ENCODE measurements at places on chromosomes 3 and 15.

GRCh38 chr3:124246376-124246775 lies 254.5 kb upstream of the ROPN1 start:
- no peak for DNase-seq

GRCh38 chr3:79257791-79258190 lies 510.0 kb downstream of the ROBO1 start:
- no peak for DNase-seq

DNA sequence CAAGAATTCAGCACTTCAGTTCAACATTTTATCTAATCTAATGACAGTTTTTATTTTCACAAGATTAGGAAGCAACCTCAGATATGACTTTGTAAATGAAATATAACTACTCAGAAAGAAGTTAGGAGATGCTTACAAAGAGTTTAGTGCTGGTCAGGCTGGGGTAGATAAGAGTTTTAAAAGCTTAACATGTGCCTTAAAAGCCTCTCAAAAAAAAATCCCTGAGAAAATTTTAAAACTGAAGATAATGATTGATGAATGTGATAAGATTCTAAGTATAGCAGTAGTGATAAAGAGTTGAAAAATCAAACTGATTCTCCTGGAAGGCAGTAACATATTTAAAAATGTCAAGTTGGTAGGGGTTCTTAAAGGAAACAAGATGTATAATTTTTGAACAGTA lies 478.2 kb downstream of the NLGN1 start:
- no peak for DNase-seq

DNA sequence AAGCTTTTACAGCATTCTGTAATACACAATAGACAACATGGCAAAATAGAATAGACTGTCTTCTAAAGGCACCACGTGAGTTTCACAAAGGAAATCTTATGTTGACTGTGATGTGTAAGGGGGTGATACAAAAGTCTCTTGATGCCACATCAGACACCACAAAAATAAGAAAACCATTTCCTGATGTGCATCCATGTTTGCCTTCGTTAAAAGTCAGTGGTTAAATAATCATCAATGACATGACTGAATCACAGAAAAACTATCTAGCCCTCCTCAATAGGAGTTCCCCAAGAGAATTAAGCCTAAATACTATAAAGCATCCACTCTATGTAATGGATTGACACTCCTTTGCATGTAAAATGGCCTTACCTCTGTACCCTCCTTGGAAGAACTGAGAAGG lies 198.6 kb upstream of the SLC2A2 start:
- no peak for DNase-seq

- DNase-seq, result no peak
Measured at GRCh38 chr15:70427167-70428120, 329.7 kb upstream of the TLE3 start.

- DNase-seq, result no peak
Measured at GRCh38 chr15:100729461-100729860, 127.1 kb downstream of the ASB7 start.

DNA sequence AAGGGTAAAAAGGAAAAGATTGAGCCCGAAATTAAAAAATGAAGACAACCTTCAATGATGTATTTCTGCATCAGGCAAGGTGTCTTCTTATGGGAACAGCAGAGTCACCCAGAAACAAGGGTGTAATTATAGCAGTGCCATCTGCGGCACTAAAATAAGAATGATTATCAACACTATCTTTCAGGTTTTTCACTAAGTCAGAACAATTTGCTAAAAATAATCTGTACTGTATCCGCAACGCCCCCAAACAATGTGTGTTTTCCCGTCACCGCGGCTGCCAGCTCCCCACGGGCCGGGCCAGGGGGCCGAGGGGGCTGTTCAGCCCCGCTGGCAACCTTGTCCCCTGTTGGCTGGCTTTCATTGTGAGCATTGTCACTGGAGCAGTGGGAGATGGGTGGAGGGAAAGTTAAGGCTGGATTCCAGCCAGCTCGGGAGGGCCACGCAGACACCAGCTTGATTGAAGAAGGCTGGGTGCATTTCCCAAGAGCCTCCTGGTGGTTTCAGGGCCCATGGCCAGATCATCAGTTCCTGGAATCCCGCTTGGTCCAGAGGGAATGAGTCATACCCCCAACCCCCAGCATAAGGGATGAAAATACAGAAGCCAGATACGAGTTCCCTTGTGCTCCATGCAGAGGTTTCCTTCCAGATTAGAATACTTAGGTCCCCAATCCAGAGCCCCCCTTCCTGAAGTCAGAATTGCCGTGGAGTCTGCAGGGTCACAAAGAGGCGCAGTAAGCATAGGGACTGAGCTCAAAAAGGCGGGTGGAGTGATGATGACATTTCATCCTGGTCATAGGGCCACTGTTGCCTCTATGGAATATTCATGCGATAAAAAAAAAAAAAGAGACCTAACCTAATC lies 90.2 kb upstream of the KLF13 start:
- no peak for DNase-seq

DNA sequence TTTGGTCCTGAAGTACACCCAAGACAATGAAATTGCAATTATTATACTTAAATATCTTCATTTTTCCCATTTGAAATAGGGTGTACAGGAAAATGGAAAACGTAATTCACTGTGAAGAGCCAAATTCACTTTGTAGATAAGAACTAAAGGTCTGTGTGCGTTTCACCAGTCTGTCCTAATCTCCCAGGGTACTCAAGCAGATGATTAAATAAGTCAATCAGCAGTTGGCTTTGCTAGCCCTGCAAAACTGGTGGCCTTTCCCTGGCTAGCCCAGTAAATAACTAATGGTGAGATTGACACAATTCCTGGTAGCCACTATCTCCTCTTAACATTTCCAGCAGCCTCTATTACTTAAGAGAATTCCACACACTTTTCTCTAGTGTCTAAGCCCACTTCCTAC lies 389.3 kb downstream of the TBL1XR1 start:
- DNase-seq, result no peak

DNA sequence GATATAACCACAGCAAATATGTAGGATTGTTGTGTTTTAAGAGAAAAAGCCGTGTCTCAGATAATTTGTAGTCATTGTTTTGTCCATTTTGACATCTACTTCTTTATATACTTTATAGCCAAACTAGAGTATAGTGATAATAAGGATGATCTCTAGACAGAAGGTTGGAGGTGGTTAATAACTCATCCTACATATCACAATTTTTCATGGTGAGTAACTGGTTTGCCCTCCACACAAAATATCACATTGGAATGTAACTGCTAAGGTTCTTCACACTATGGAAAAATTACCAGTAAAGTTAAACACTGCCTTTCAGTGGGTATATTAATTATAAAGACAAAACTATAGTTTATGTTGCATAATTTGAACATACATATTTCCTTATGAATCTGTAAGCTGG lies 380.7 kb downstream of the LPP start:
- no peak for DNase-seq

DNA sequence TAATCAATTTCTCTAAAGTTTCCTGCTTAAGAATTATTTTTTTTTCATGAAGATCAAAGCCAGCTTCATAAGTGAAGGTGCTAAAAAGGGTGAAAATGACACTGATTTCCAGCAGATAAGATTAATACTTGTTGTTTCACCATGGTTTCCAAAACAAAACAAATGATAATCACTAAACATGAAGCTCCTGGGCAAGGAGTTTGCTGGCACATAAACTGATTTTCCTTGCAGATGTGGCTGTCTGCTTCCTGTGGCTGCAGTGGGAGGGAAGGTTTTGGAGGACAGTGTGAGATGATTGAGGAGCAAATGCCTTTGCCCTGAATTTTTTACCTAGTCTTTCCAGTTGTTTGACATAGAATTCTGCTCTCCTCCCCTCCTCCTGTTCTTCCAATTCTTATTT lies 228.8 kb downstream of the DIPK2A start:
- DNase-seq, result no peak

GRCh38 chr3:179653096-179653797 lies 407 bp downstream of the USP13 start:
- peak; percentile 74 for DNase-seq

DNA sequence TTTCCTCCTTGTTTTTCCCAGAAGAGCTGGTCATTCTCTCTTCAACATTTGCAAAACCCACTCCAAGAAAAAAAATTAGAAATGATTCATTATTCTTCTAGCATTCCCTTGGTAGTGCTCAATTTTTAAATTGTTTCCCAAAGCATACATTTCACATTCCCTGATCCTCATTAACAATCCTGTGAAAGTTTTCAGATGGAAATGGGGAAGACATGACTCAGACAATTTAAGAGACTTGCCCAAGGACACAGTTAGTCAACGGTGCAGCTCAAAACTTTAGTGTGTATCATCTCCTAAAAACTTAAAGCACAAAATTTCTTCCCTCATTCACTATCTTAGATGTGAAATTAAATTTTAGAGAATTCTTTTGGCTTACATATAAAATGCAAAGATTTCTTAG lies 17.1 kb upstream of the ABI3BP start:
- DNase-seq, result no peak

- DNase-seq, result no peak
Measured at GRCh38 chr3:153215497-153215896, 53.5 kb downstream of the RAP2B start.

- DNase-seq, result peak; percentile 36
Measured at GRCh38 chr3:105365391-105366325, 1.1 kb upstream of the ALCAM start.

DNA sequence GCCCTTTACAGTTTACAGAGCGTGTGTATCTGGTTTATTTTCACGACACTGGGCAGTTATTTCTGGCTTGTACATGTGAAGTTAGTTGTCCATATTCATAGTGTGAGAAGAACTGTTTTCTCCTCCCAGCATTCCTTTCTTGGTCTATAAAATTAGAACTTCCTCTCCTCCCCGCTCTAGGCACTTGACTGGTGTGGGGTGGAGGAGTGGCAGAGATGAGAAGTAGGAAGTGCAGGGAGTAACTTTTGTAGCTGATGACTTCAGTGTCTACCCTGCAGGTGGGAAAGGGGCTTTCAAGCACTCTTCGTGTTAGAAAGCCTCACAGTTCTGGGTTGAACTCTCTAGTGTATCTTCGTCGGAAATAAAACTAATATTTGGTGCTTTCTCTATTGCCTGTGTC lies 13.4 kb downstream of the APOD start:
- no peak for DNase-seq

DNA sequence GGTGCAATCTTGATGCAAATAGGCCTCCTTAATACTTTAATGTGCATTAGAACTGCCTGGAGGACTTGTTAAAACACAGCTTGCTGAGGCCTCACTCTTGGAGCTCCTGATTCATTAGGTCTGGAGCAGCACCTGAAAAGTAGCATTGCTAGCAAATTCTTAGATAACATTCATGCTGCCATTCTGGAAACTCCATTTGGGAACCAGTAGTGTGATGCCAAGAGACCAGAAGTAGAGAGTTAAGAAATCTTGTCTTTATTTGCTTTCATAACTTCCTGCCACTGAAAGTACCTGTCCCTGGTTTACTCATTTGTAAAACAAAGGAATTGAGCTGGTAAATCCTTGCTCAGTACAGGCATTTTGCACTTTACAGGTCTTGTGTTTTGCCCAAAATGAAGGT lies 72.0 kb downstream of the RAP2B start:
- no peak for DNase-seq

- DNase-seq, result no peak
Measured at GRCh38 chr15:66703540-66703941, 1.5 kb downstream of the SMAD6 start.

GRCh38 chr15:66078196-66078928 lies 175.2 kb downstream of the MEGF11 start:
- DNase-seq, result no peak

DNA sequence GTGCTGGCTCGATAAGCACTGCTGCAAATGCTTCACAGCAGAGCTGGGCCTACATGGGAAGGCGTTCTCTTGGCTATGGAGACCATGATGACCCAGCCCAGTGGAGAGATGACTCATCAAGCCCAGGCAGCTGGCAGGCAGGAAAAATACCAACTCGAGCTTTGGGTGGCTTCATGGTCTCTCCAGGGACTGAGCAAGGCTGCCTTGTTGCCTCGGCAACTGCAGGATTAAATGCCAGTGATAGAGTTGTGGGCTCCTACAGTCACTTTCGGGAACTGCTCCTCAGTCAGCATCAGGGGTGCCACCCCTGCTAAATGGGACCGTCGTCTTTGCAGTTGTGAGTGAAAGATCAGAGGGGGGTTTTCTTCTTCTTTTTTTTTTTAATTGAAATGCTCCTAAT lies 54.6 kb upstream of the MYZAP start:
- DNase-seq, result no peak

GRCh38 chr15:49331951-49332350 lies 91.1 kb upstream of the FGF7 start:
- DNase-seq, result no peak

- DNase-seq, result no peak
Measured at GRCh38 chr3:150059729-150060128, 89.0 kb upstream of the PFN2 start.

GRCh38 chr3:157444797-157445184 lies 8.1 kb downstream of the PTX3 start:
- DNase-seq, result no peak

DNA sequence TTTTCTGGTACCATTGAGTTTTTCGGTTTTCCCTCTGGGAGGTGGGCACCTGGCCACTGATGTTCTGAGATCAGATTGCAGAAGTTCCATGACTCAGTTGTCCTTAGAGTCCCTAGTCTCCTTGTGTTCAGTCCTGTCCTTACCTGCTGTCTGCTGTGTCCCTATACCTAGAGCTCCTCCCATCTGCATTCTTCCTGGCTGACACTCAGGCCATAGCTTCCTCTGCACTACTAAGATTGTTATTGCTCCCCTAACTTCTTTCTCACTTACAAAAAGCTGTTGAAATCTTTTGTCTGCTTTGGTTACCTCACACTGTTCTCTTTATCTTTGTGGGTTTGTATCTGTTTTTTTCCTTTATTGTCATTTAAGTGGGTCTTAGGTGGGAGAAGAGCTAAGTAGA lies 13.2 kb downstream of the USP3 start:
- no peak for DNase-seq

- DNase-seq, result peak; percentile 8
Measured at GRCh38 chr3:32146746-32147211, 40.4 kb downstream of the GPD1L start.

GRCh38 chr15:37253877-37254276 lies 153.5 kb upstream of the MEIS2 start:
- no peak for DNase-seq

DNA sequence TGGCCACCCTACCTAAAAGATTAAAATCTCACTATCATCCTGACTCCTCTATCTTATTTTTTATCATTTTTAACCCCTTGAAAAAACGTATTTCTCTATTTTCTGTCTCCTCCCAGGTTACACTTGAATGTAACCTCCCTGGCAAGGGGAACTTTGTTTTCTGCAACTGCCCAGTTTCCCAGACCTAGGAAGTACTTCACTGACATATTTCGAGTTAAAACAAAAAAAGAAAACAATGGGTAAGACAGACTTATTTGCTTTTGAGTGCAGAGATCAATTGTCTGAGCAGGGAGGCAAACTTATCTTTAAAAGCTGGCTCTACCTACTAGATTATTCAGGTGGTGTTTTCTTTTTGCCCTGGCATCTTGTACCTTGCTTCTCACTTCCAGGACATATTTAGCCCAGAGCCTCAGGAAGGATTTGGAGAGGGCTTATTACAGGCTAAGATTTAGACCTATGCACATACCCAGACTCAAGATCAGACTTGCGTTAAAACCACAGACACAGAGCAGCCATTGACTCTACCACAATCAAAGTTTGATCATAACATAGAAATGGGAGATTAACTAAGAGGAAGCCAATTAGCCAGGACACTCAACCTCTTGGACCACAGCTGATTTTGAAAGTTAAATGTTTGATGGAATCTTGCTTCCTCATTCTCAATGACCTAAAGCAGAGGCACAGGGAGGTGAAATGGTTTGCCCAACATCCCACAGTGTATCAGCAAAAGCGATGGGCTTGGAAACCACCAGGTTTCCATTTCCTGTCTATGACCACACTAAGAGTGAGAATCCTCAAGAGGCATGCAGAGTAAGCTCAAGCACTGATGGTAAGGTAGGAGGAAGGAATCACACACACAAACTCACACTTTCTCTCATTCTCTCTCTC lies 169.5 kb upstream of the THBS1 start:
- no peak for DNase-seq

Data from hindlimb muscle (tissue), 1 donor.